Type B pancreatic cell (in vitro differentiated cells): ENCODE measurements at places on chromosomes 1 and 21. TPM values are rescaled to one million over a fixed set of nuclear protein-coding genes. Genes with fewer than 3 reads are reported as not detected.

DNA sequence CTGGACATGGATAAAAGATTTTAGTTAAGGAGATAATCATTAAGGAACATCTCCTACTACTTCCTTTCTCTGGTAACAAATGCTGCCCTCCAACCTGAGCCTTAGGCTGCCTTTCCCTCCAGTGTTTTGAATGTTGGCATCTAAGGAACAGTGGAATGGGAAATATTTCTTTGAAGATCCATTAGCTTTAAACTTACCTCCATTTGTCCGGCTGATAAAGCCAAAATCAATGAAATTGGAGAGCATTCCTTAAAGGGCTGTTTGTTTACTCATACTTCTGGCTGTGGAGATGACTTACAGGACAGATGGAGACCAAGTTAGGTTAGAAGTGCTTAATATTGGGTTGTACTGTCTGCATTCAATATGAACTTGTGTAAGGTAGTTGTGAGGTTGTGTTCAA lies 439.1 kb downstream of the PLA2G4A start:
- no peak for DNase-seq

DNA sequence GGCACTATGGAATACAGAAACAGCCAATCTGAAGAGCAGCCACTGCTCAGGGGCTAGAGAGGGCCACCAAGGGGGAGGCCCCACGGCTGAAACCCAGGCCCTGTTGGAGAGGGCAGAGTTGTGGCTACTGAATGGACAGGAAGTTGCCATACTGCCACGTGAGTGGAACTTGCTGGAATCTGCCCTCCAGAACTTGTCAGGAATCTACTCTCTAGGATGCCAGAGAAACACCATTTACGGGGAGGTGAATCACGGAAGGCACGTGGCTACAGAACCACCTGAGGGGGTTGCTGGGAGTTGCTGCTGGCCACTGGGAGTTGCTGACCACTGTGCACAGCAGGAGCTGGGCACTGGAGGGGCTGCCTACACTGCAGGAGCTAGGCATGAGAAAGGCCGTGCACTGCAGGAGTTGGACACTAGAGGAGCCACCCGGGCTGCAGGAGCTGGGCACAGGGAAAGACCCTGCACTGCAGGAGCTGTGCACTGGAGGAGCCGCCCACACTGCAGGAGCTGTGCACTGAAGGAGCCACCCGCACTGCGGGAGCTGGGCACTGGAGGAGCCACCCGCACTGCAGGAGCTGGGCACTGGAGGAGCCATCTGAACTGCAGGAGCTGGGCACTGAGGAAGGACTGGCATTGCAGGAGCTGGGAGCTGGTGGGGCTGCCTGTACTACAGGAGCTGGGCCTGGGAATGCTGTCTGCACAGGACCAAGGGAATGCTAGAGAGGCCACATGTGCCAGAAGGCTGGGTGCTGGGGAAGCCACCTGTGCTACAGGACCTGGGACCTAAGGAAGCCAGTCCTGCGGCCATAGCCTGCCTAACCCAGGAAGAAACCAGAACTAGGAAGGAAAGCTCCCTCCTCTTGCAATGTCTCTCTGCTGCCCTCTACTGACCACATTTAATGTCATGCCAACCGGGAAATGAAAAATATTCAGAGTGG lies 343.4 kb downstream of the MATN1 start:
- DNase-seq: no peak

DNA sequence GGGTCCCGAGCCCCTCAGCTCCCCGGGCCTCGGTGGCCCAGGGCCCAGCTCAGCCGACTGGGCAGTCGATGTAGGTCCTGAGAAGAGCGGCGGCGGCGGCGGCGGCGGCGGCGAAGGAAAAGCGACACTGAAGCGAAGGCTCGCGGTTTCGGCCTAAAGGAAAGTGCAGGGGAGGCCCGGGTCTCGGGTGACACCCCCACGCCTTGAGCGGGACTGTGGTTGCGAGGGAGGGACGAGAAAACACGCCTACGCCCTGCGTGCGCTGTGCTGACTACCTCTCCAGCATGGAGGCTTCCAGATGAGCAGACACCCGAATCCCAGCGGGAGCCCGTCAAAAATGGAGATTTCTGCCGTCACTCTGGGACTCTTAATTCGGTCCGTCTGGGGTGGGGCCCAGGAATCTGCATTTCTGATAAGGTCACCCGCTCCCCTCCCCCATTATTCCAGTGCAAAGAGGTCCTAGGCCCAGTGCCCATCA lies 31.2 kb downstream of the DNTTIP2 start:
- peak; percentile 77 for DNase-seq

DNA sequence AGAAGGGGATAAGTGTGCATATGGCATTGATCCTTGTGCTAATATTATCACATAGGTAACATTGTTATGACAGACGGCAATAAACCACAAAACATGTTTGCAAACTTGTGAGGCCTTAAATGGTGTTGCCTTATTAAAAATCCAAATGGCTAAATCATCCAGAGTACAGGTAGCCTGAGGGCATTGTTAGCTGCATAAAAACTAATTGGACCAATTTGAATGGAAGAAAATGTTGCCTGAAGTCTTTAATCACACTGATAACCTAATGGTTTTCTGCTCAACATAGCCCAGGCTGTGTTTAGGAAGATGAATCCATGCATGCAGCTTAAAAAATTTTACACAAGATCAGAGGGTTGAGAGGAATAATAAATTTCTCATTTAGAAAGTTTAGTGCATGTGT lies 19.4 kb upstream of the LRRC53 start:
- DNase-seq: no peak

GRCh38 chr1:213745451-213745850 lies 242.3 kb upstream of the PROX1 start:
- DNase-seq: no peak

DNA sequence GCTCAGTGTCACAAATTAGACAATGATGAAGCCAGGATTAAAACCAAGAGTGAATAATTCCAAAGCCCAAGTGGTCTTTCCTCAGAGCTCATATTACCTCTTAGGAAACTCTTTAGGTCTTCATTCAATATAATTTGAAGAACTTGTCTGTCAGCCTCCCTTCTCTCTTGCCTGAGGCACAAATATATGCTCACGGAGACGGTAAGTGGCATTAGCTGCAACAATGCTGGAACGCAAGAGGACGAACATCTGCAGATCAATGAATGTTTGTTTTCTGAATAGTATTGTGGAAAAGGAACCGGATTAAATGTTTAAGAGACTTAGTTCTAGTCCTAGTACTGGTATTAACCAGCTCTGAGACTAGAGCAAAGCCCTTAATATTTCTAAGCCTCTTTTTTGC lies 39.7 kb upstream of the LYST start:
- no peak for DNase-seq

GRCh38 chr1:187451238-187451637 lies 622.5 kb downstream of the PLA2G4A start:
- DNase-seq: no peak

DNA sequence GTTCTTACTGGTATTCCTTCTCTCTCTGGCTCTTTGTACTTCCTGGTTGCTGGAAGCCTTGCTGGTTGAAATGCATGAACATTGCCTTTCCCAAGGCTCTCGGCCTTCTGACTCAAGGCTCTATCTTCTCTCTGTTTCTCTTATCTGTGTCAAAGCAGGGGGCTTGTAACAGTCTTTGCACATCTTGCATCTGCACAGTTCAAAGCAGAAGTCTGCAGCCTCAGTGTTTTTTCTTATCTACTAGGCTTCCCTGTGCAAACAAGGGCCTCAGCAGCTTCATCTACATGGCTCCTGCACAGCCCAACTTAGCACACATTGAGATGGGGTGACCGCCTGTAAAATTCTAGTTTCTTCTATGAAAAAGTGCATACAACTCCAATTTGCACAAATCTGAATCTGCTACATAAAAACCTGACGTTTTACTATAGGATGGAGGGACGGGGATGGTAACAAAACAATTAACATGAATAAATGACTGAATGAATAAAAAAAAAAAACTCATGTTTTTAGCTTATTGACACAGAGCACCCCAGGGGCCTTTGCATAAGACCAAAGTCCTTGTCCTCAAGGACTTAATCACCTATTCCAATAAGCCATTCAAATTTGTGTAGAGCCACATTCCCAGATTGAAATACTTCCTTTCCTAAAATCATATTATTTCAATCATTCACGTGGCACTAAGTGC lies 458.3 kb downstream of the LMO4 start:
- no peak for DNase-seq

DNA sequence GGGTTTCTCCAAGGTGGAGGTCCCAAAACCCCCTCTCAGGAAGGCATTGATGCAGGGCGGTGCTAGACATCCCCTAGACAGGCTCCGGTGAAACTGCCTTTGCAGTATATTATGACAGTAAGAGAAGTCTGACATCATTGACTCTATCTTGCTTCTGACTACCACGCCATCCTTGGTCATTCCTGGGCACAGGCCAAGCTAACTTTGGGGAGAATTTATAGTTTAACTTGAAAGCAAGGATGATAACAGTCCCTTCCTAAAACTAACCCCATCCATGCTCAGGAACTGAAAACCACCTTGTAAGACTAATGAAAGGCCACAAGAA lies 30.3 kb downstream of the RSPH1 start:
- no peak for DNase-seq

DNA sequence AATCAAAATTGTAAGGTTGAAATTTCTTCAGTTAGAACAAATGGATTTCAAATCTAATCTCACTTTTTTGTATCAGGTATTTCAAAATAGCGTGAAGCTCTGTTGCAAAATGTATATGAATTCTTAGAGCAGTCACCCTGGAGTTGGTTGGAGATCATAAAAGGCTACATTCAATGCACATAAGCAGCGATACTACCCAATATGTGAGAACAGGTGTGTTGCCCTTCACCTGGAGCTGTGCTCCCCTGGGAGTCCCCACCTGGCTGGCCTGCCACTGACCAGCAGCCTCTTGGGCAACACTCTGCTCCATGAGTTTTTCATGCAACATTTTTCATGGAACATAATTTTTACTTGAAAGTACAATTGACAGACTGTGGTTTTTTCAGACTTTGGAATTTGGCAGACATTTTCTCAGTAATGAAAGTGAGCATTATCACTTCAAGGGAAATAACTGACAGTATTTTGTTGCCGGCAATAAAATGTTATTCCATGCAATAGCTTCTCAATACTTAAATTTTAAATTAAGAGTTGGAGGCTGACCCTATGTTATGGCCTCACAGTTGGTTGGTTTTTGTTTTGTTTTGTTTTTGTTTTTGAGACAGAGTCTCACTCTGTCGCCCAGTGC lies 95.1 kb downstream of the ST3GAL3 start:
- DNase-seq: no peak

DNA sequence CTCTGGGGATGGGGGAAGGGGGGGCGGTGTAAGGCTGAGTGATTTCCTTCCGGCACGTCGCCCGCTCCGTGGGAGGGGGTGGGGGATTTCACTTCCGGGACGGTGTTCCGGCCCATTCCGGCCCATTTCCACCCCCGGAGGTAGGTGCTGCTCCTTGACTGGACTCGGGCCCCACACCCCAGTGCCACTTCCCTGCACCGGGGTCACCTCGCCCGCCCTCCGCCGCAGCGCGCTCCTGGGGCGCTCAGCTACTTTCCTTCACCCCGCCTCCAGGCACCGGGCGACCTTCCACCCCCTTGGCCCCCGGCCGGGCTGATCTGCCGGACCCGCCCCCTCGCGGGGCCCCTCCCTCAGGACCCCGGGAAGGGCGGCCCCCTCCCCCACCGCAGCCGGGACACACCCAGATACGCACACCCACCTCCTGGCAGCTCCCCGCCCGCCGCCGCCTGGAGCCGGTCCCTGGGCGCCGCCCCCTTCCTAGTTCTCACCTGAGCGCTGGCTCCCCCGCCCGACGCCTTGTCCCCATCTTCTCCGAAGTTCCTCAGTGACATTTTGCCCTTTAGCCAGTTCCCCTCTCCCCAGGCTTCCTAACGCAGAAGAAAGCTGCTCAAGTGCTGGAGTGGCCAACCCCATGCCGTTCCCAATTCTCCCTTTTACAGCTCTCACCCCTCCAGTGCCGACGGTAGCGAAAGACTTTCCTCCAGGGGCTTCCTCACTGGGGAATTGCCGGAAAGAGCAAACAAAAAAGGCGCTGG lies at the start of gene ZBTB37:
TSS of gene ZBTB37 (plus strand) at position 115 of the 755 bp plus-strand sequence. CDS start 1,846 bp downstream, outside the sequence.
- peak; percentile 94 for DNase-seq

DNA sequence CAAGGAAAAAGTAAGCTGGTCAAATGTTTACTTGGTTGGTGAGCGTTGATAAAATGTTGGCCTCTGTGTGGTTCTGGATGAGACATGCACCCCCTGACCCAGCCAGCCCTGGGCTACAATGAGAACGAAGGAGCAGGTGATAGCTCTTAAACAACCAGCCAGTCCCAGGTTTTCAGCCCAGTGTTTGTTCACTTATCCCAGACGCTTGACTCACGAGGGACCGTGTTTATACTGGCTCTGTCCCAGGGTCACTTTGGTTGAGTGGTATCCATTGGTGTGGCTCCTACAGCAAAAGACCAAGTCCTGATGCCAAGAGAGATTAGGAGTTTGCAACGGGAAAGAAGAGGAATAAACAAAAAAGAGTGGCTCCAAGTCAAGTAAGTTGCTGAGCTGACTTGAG lies 86.9 kb downstream of the KCNJ15 start:
- DNase-seq: no peak

DNA sequence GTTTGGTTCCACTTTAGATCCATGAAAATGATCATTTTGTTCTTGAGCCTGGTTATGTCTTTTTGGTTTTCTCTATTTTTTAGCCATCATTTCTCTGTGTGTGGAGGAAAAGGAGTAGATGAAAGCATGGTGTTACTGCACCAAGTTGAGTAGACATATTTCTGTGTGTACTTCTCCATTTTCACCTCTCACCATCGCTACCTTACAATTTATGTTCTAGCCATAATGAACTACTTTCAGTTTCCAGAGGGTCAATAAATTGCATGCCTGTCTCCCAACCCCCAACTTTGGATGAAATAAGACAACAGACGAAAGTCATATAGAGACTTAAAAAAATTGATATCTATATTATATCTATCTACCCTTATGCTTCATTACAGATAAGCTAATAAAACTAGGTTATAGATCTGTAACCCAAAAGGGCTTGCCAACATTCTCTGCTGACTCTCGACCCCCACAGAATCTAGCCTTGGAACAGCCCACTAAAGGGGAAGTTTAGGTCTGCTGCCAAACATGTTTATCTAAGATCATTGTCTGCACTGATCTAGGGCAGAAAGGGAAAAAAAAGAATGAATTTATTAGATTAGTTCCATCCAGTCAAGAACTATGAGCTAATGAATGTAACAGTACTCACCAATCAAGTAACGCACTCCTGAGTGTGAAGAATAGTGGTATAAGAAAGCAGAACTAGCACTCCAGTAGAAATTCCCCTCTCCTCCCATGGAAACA lies 7.5 kb upstream of the MAN1A2 start:
- DNase-seq: no peak

GRCh38 chr1:219847215-219847855 lies 81.0 kb downstream of the SLC30A10 start:
- no peak for DNase-seq

- DNase-seq: no peak
These were observed 9.4 kb downstream of the CYP2J2 start for GRCh38 chr1:59917026-59917784.

- no peak for DNase-seq
These were observed 8.1 kb upstream of the RNF187 start for GRCh38 chr1:228478912-228479711.

GRCh38 chr21:45768740-45769048 lies 125.2 kb downstream of the PCBP3 start:
- no peak for DNase-seq

The LAD1 gene
- total RNA-seq: 41.2 and 79.5 TPM in 2 replicates

The HSD3B2 gene
- total RNA-seq: 1.2 and 6.1 TPM in 2 replicates

The MAGOH gene
- 50.4 and 55.0 TPM in 2 replicates for total RNA-seq

The OPTC gene
- not detected in 2 replicates for total RNA-seq
